Transverse colon (tissue), 4 donors: ENCODE measurements at places on chromosomes 4 and X. TPM values are rescaled to one million over a fixed set of nuclear protein-coding genes. Genes with fewer than 3 reads are reported as not detected.

DNA sequence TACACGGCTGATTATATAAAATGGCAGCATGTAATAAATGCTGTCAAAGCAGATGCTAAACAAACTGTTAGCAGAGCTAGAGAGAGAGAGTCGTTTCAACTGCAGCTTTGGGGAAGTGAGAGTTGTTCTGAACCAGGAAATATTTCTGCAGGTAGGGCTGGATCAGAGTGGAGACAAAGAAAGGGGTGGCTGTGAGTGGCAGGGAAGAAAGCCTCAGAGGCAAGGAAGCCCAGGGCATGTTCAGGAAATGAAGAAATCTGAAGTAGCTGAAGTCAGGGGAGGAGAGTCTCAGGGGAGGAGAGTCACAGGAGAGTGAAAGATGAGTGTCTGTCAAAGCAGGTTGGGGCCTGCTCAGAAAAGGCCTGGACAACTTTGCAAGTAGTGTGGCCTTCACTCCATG lies 48.4 kb upstream of the RPS6KA3 start:
- no peak overlapping the region for H3K4me3 ChIP-seq
- no peak overlapping the region for H3K27ac ChIP-seq
- H3K36me3 ChIP-seq: no peaks in the 10 kb centered on the region
- no peaks in the 10 kb centered on the region for H3K4me1 ChIP-seq

DNA sequence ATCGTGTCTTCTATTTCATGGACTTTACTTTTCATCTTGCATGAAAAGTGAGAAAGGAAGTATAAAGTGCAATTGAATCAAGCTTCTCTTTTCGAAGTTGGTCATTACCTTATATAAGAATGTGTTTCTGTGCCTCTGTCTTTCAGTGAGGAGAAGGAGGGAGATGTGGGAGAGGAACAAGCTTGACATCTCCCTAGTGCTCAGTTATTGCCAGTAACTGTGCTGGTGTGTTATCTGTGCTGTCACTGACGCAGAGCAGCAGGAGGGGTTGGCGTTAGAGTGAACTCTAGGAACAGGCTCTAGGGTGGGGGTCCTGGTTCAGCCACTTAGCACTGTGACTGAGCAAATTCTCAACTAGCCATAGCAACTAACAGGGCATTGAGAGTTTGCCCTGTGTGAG lies 34.0 kb upstream of the TBC1D9 start:
- H3K27me3 ChIP-seq: no peaks in the 10 kb centered on the region
- H3K4me1 ChIP-seq: no peaks in the 10 kb centered on the region
- no peak overlapping the region for H3K4me3 ChIP-seq
- no peaks in the 10 kb centered on the region for H3K36me3 ChIP-seq
- peak overlapping the region; percentile 17 for H3K27ac ChIP-seq
- DNase-seq: no peak

DNA sequence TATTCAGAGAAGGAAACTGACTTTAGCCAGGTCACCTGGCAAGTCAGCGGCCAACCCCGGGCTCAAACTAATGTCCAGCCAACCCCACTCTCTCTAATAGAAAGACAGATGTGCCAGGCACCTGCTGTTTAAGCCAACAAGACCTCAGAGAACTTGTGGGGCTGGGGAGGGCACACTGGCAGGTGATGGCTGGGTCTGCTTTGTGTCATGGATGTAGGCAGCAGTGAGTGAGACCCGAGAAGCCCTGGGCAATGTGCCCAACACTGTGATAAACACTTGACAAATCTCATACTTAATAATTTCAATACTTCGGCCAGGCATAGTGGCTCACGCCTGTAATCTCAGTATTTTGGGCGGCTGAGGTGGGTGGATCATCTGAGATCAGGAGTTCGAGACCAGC lies 9.0 kb upstream of the CD99L2 start:
- no peak overlapping the region for H3K4me3 ChIP-seq
- DNase-seq: no peak
- H3K27me3 ChIP-seq: no peaks in the 10 kb centered on the region
- H3K4me1 ChIP-seq: no peaks in the 10 kb centered on the region
- H3K27ac ChIP-seq: no peak overlapping the region
- no peaks in the 10 kb centered on the region for H3K36me3 ChIP-seq

DNA sequence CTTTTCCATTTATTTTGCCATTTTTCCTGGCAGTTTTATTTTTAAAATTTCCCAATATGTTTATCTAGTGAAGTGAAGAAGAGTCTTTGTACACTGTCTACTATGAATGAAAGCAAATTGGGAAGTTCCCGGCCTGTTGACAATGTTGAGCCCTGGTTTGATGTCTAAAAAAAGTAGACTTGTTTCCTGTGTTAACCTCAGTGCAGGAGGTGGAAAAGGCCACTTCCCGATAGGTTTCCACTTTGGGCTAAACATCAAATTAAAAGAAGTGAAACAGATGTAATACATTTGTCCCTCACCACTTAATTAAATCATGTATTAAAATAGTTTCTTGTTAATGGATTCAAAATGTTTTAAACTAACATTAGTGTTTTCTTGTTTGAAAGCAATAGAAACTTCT lies 30.0 kb downstream of the BBS12 start:
- H3K36me3 ChIP-seq: no peaks in the 10 kb centered on the region
- H3K27me3 ChIP-seq: no peaks in the 10 kb centered on the region
- peaks cover 23% of the 10 kb centered on the region for H3K4me1 ChIP-seq
- no peak for DNase-seq
- H3K4me3 ChIP-seq: no peak overlapping the region
- H3K27ac ChIP-seq: no peak overlapping the region

GRCh38 chrX:39439906-39440798 lies 638.9 kb downstream of the MID1IP1 start:
- H3K36me3 ChIP-seq: no peaks in the 10 kb centered on the region
- H3K27me3 ChIP-seq: no peaks in the 10 kb centered on the region
- H3K27ac ChIP-seq: no peak overlapping the region

GRCh38 chr4:101287324-101287723 lies 60.0 kb downstream of the PPP3CA start:
- H3K4me1 ChIP-seq: peaks cover 37% of the 10 kb centered on the region
- H3K36me3 ChIP-seq: no peaks in the 10 kb centered on the region
- no peak overlapping the region for H3K4me3 ChIP-seq
- no peaks in the 10 kb centered on the region for H3K27me3 ChIP-seq
- no peak overlapping the region for H3K27ac ChIP-seq

DNA sequence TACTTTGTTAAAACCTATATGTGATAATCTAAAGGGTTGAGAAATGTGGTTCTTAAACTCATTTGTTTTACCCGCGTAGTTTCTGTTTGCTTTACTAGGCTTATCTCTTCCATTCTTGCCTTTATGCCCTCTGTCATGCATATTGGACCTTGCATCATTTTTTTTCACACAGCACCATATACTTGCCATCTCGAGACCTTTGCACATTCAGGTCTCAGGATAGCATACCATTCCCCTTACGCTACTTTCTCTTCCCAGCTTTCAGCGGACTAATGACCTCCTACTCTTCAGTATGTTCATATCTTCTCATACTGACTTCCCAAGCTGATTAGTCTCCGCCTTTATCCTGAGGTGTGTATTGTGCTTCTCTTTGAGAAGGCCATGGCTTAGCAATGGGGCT lies 40.5 kb downstream of the USP38 start:
- H3K27ac ChIP-seq: no peak overlapping the region
- no peaks in the 10 kb centered on the region for H3K36me3 ChIP-seq
- no peak overlapping the region for H3K4me3 ChIP-seq
- no peaks in the 10 kb centered on the region for H3K27me3 ChIP-seq

DNA sequence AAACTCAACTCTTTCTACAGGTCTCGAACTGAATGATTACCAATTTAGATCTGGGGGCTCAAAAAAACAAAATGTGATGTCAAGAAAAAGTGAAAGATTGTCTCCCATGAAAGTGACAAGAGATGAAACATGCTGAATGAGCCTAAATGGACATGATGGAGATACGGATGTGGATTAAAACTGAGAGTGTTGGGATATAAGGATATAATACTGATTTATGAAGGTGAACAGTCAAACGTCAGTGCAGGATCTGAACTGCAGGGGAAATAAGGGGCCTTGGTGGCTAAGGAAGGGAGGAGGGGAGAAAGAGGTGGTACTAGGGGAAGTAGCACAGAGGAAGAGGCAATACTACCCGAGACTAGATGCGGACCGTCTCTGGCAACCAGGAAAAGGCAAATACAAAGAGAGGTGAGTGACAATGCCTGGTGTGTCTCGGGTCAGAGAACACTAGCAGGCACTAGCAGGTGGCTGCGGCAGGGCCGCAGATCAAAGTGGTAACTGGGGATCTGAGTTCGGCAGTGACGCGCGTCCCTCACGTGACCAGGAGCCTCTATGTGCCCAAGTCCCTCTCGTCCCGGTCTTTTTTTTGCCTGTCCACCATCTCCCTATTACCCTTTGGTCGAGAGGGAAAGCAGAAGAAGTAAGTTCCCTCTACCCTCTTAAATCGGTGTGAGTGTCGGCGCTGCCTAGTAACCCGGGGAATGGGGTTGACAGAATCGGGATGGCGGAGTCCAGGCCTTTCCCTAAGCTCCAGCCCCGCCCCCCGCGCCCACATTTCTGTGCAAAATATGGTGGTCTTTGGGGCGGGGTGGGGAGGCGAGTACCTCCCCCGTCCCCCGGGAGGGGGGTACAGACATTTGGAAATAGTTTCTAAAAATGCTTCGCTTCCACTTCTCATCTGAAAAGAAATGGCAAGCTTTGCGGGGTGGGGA lies at the start of gene TCEAL1:
Gene TCEAL1 (plus strand): TSS at position 590 of the 932 bp plus-strand sequence. CDS start 942 bp downstream, outside the sequence.
- peak; percentile 74 for DNase-seq
- peaks cover 4% of the 10 kb centered on the region for H3K4me1 ChIP-seq
- H3K27me3 ChIP-seq: no peaks in the 10 kb centered on the region

GRCh38 chrX:13110433-13111324 lies 66.3 kb upstream of the FAM9C start:
- peak overlapping the region; percentile 49 for H3K27ac ChIP-seq
- peaks cover 6% of the 10 kb centered on the region for H3K4me1 ChIP-seq

- H3K4me1 ChIP-seq: no peaks in the 10 kb centered on the region
- DNase-seq: peak; percentile 10
- no peak overlapping the region for H3K27ac ChIP-seq
- H3K36me3 ChIP-seq: no peaks in the 10 kb centered on the region
- peaks cover 6% of the 10 kb centered on the region for H3K27me3 ChIP-seq
Observed at GRCh38 chrX:111100191-111100590, 4.2 kb downstream of the PAK3 start.

DNA sequence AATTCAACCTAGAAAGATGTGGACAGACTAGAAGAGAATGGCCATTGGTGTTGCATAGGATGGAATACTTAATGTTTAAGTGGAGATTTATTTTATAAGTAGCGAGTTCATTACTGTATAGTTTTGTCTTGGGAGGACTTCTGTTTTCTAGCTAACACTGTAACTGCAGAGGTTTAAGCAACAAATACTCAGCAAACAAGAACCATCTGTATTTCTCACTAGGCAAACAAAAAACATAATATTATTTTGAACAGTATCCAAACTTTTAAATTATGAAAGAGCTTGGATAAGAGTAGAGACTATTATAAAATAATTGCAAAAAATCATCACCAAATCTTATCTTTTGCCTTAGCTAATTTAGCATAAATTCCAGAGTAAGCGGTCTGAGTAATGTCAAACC lies 121.1 kb downstream of the GLRA3 start:
- no peak for DNase-seq
- H3K4me1 ChIP-seq: no peaks in the 10 kb centered on the region
- H3K27ac ChIP-seq: no peak overlapping the region
- no peaks in the 10 kb centered on the region for H3K36me3 ChIP-seq
- H3K27me3 ChIP-seq: no peaks in the 10 kb centered on the region
- no peak overlapping the region for H3K4me3 ChIP-seq

- H3K27me3 ChIP-seq: no peaks in the 10 kb centered on the region
- no peak overlapping the region for H3K27ac ChIP-seq
- H3K4me3 ChIP-seq: no peak overlapping the region
- no peaks in the 10 kb centered on the region for H3K36me3 ChIP-seq
Observed at GRCh38 chrX:32599156-32599555, 612.2 kb downstream of the DMD start.

DNA sequence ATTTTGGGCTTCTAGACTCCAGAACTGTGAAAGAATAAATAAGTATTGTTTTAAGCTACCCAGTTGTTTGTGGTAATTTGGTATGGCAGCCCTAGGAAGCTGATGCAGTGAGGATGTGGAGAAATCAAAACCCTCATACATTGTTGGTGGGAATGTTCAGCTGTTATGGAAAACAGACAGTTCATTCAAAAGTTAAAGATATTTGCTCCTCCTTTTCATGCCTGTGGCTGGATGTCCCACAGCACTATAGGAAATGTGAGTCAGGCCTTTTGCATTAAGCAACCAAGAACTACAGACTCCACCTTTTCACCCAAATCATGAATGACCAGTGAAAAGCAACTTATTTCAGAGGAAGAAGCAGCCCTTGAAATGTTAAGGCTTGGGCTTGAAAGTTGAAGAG lies 6.7 kb downstream of the BBS12 start:
- no peak for DNase-seq
- no peaks in the 10 kb centered on the region for H3K4me1 ChIP-seq

DNA sequence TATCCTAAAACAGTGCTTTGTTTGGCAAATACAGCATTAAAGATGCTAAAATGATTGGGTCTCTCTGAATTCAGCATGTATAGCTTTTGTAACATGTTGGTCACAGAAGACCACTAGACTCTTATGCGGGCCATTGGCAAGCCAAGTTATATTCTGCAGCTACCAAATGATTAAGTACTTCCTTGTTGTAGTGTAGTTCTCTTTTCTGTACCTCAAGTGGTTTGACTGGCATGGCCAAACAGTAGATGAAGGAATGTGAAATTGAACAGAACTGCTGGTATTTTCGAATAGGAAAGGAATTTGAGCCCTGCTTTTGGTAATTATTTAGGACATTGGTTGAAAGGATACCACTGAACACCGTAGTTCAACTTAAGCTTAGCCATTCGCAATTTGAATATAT lies 193.9 kb upstream of the GPC4 start:
- no peaks in the 10 kb centered on the region for H3K27me3 ChIP-seq
- H3K36me3 ChIP-seq: no peaks in the 10 kb centered on the region
- H3K27ac ChIP-seq: no peak overlapping the region
- DNase-seq: no peak

DNA sequence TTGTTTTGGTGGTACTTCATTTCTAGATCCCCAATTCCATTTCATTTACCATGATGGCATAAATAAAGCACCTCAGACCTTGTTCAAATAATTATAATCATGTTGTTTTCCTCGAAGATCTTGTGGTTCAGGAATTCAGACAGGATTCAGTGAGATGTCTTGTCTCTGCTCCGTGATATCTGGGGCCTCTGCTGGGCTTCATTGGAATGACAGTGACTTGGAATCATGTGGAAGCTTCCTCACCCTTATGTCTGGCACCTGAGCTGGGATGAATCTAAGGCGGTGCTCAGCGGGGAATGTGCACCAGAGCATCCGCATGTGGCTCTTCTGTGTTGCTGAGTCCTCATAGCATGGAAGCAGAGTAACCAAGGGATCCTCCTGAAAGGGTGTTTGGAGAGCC lies 132.2 kb downstream of the VEGFC start:
- H3K27ac ChIP-seq: no peak overlapping the region
- H3K4me1 ChIP-seq: no peaks in the 10 kb centered on the region
- H3K36me3 ChIP-seq: no peaks in the 10 kb centered on the region
- H3K4me3 ChIP-seq: no peak overlapping the region

GRCh38 chrX:115494161-115494560 lies 66.8 kb upstream of the PLS3 start:
- no peaks in the 10 kb centered on the region for H3K36me3 ChIP-seq
- H3K4me1 ChIP-seq: no peaks in the 10 kb centered on the region
- no peak for DNase-seq
- H3K4me3 ChIP-seq: no peak overlapping the region

Gene TMEM271
- not detected for total RNA-seq

Gene IL13RA2
- not detected for total RNA-seq

Gene DDX3X
- 242 TPM for total RNA-seq

Gene TRIM60
- not detected for total RNA-seq

Gene PRSS12
- 58.0 TPM for total RNA-seq
